Calu3 (cell line): ENCODE measurements at places on chromosomes 7 and 10.

GRCh38 chr10:110835841-110836240 is 35.9 kb upstream of the PDCD4 start:
- DNase-seq, result no peak

DNA sequence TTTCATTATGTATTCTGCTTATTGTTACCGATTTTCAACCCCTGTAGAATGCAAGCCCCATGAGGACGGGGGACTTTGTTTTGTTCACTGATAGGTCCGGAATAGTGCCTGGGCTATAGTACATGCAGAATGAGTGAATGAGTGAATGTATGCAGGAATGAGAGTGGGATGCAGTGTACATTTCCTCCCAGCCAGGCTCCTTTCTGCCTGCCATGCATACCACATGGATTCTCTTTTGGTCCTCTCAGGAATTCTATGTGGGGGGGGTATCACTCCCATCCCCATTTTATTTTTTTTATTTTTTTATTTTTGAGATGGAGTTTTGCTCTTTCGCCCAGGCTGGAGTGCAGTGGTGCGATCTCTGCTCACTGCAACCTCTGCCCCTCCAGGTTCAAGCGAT is 16.7 kb downstream of the TRIM56 start:
- no peak for DNase-seq

GRCh38 chr7:93053209-93053948 is 64.4 kb downstream of the SAMD9 start:
- no peak for DNase-seq

DNA sequence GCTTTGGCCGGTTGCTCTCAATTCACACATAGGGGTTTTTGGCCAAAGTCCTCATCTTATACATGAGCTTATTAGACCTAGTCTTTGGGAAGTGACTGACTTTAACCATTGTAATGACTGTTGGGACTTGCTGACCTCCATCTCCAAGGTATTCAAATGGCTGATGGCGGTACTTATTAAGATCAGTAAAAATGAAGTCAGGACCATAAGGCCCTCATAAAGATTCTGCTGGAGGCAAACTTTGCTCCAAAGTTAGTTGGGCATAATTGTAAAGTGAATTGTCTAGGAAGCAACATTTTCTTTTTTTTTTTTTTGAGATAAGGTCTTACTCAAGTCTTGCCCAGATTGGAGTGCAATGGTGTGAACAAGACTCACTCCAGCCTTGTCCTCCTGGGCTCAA is 76.3 kb upstream of the MKLN1 start:
- DNase-seq, result no peak

- peak; percentile 56 for DNase-seq
Observed at GRCh38 chr7:106493041-106493731, 167.8 kb downstream of the CCDC71L start.

DNA sequence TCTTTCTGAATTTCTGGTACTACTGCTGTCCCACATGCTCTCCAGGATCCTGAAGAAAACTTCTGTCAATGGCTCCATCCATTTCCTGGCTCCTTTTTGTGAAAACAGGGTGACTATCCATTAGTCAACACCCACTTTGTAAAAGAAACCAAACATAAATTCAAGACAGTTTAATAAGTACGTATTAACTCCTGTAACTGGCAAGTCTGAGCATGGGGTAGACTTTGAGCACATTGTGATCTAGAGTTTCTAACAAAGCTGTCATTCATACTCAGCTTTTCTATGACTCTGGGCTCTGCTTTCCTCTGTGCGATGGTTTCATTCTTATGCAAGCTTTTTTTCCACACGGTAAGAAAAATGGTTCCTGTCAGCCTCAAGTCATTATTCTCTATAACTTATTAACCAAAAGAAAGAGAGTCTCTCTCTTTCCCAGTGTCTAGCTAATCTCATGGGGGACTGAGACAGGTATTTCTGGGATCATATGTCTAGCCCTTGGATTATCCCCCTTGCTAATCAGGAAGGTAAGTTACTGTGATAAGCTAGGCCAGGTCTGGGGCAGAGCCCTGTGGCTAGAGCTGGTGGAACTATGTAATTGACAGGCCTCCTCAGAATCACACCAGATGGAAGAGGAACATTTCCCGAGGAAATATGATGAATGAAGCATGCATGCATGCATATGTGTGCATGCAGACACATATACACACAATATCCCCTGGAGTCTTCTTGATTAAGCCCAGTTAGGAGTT is 98.5 kb downstream of the GNAI1 start:
- no peak for DNase-seq

DNA sequence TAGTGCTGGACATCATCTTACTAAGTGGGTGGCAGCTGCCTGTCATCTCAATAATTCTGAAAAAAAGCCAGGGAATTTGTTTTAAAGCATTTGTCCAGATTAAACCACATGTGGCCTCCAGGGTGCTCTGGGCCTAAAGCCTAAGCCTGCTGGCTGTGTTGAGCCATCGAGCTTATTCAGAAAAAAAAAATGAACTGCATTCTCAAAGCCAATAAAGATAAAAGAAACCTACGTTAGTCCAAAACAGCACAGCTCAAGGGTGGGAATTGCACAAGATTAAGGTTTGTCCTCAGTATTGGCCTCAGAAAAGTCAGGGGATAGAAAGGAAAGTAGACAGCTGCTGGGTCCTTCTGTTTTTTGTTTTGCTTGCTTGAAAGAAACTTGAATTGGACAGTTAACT is 22.6 kb upstream of the PRTFDC1 start:
- DNase-seq, result no peak

GRCh38 chr10:97519342-97519741 is 20.6 kb downstream of the UBTD1 start:
- no peak for DNase-seq

DNA sequence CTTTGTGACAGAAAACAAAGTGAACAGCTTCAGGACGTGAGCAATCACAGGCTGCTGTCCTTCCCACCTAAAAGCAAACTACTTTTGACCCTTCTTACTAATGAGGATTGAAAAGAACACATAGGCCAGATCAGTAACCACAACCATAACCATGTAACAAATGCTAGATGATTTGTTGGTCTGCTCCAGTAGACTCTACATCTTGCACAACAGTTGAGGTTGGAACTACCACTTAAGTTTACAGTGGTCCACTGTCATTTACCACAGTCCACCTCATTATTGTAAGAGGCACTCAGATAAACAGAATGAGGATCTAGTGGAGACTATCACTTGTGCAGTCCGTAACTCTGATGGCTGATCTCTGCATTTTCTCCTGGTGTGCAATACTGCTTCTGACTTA is 27.8 kb downstream of the NET1 start:
- no peak for DNase-seq

DNA sequence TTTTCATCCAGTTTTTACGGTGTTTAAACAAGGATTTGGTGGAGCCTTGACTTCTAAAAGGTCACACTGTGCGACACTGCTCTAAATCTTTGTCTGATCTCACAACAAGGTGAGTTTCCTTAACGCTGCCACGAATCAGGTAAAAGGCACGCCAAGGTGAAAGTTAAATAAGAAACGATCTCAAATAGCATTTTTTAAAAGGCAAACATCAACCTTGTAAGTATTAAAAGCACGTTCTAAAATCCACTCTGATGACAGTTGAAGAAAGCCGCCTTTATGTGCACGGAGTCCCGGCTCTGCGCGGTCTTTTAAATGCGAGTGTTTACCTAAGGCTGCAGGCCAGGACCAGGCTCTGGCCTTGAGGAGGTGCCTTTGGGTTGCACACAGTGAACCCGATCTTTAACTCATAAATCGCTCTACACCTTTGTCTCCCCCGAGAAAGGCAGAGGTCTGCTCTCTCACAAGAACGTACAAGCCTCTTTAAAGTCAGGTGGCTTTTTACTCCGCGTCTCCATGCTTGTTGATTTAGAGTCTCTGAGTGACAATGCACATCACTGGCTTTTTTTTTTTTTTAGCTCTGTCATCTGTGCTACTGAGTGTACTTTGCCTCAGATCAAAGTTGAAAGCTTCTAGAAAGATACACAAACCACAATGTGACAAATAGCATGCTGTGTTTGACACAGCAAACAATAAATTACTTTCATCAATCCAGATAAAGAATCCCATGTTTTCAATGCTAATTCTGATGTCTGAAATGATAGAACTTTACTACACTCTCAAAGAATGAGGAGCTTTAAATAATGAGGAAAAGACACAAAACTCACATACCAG is 25.9 kb upstream of the RNF32 start:
- no peak for DNase-seq

- DNase-seq, result peak; percentile 82
Observed at GRCh38 chr10:97334370-97335175, at the start of gene FRAT2. TSS of gene FRAT2 (minus strand) at chr10:97334729. CDS start at chr10:97334572, 157 bp downstream.

DNA sequence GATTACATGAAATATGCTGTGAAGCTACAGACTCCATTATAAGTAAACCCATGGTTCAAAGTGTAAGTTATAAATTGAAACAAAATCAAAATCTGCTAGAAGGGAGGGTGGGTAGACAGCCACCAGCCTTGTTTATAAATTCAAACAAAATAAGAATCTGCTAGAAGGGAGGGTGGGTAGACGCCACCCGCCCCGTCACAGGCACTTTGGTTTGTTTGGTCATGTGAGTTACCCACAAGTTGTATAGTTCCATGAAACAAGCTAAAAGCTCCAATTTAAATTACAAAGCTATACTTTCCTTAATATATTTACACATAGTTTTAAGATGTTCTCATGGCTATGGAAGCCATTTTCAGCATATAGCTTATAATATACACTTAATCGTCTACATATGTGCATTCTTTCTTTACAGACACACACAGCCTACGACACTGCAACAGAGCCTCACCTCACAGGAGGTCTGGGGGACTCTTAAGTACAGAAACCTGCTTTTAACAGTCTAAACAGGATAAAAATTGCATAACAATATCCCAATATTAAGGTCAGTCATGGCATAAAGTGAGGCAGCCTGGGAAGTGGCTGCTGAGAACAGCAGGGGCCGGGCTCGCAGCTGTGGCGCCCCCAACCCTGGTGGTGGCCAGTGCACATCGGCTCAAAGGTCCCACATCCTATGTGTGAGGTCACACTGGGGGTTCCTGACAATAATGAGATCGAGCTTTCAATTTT is 28.1 kb upstream of the NCAPG2 start:
- no peak for DNase-seq

DNA sequence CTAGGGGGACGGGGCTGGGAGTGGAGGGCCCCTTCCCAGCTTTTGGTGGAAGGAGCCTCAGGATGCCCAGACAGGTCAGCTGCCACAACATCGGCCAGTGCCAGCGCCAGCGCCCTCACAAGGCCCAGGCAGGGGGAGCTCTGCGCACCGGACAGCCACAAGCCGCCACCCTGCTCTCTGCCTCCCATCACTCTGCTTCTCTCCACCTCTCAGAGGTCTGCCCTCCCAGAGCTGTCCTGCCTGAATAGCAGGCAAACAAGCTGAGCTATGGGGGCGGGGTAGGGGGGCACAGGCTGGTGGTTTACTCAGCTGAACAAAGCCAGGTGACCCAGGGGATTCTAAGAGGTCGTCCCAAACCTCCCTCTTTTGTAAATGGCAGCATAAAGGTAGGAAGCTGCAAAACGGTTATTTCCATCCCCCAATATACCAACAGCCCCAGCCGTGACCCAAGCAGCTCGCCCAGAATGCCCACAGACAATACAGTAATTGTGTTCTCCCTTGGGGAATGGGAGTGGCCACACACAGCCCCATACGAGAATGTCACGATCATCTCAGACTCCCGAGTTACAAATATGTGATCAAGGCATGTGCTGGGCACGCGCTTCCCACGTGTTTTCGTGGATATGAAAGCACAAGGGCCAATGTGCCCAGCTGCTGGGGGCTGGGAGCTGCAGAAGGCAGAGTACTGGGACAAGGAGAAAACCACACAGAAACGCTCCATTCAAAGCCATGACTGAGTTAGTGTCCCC is 19.7 kb downstream of the FAM53B start:
- no peak for DNase-seq

DNA sequence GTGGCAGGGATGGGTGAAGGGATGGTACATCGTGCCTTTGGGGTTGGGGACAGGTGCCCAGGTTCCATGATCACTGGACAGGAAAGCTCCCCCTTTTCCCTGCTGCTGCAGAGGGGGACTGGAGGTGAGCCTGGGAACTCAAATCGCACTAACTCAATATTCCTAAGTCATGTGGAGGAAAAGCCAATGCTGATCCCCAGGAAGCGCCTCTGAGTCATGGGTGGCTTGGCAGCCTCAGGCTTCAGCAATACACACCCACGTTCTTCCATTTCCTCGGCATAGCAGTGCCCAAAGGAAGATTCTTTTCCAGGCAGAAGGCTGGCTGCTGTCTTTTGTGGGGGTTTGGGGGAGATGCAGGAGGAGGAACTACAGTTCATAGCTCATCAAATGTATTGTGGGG is 165.8 kb downstream of the CCDC3 start:
- DNase-seq, result peak; percentile 11

- DNase-seq, result no peak
Observed at GRCh38 chr7:131284702-131285419, 42.8 kb upstream of the MKLN1 start.

GRCh38 chr10:124649214-124649613 is 95.0 kb downstream of the FAM53B start:
- DNase-seq, result no peak

- no peak for DNase-seq
Observed at GRCh38 chr7:102843850-102844249, 69.0 kb upstream of the LRRC17 start.

DNA sequence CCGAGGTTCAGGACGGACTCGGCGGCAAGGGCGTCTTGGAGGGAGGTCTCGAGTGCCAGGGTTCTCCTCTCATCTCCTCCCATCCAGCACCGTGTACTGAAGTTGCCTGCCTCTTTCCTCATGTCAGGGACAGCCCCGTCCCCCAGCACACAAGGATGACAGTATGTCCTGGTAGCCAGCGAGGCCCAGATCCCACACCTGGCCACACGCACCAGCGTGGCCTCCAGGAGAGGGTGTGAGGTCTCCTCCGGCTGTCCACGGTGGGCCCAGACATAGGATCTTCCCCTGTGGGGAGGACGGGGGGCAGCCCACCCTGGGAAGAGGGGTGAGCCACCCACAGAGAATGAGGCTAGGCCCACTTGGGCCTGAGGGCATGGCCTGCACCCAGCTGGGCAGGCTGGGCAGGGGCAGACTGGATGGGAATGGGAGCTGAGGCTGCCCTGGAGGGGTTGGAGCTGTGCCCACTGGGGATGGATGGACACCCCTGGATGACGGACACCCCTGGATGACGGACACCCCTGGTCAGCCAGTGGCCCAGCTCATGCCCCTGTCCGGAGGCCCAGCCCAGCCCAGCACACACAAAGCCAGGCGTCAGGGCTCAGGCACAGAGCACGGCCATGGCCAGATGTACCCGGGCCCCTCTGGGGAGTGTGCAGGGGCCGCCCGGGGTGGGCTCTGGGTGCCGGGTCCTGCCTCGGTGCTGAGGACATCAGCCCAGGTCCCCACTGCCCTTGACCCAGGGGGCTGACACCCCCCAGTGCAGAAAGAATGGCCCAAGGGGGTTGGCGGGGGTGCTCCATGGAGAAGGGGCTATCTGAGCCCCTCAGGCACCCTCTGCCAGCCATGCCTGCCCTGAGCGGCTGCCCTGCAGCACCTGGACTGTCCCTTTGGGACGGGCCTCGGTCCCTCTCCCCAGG is 30.9 kb upstream of the CFAP46 start:
- no peak for DNase-seq

- peak; percentile 16 for DNase-seq
Observed at GRCh38 chr7:95199779-95200558, 124.4 kb downstream of the PON1 start.

DNA sequence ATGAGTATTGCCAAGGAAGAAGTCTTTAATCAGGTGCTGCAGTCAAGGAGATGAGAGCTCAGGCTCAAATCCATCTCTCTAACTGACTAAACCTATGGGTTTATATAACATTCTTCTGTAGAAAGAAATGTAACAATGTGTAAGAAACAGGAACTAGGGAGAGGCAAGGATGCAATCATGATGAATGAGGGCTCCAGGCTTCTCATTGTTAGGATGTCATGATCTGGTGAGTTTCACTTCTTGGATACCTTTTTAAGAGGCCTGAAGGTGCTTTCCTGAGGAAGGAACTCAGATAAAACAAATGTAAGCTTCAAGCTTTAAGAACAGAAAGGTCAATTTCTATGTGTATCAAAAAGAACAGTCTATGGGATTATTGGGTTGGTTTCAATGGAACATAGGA is 30.8 kb upstream of the SCIN start:
- DNase-seq, result no peak
